Karpas-422 (cell line): ENCODE measurements at places on chromosomes 2 and 18. TPM values are rescaled to one million over a fixed set of nuclear protein-coding genes. Genes with fewer than 3 reads are reported as not detected.

CCDC68 gene
- total RNA-seq, result not detected in 2 replicates

CFAP221 gene
- 0.72 TPM in 1 of 2 replicates, not detected in the other for total RNA-seq

SRD5A2 gene
- total RNA-seq, result 0.04 TPM in 2 replicates

TNFAIP6 gene
- not detected in 2 replicates for total RNA-seq

RFTN2 gene
- total RNA-seq, result not detected in 2 replicates

FTCDNL1 gene
- total RNA-seq, result 0.94 and 1.9 TPM in 2 replicates

DNA sequence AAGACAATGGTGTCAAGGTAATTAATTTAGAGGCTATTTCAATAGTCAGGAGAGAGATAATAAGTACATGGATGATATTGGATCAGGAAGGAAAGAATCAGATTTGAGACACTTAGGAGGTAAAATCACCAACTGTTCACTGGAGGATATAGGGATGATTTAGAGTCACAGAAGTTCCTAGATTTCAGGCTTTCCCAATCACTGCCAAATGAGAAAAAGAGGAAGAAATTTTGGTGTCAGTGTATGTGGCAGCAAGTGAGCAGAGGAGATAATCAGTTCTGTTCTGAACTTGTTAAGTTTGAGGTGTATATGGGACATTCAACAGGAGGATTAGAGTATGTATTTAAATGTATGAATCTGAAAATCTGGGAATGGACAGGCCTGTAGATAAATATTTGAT, 640.4 kb downstream of the NR4A2 start:
- no peak for DNase-seq

DNA sequence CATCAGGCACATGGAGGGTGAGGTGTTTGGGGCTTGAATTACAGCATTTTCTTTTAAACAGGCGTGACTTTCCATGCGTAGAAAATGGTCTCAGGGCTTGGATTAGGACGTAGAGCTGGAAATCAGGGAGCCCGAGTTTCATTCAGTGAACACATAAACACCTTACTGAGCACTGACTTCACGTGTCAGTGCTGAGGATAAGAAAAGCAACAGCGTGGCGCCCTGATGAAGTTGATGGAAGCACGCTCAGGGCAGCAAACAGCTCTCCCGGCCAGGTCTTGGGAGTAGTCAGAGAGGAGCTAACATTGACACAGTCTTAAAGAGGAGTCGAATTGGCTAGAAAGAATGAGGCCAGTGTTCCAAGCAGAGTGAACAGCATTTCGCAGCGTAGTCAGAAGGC, 110.7 kb downstream of the LYPD1 start:
- no peak for DNase-seq

GRCh38 chr2:112877423-112877822, 33.5 kb upstream of the IL37 start:
- DNase-seq, result no peak

DNA sequence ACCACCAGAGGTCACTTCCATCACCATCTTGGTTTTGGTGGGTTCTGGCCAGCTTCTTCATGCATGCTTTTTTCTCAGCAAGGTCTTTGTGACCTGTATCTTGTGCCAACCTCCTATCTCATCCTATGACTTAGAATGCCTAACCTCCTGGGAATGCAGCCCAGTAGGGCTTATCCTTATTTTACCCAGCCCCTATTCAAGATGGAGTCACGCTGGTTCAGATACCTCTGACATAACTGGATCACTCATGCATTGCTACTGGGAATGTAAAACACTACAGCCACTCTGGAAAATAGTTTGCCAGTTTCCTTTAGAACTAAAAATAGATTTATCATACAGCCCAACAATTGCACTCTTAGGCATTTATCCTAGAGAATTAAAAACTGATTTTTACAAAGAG, 219.2 kb downstream of the IRS1 start:
- DNase-seq, result no peak

- DNase-seq, result no peak
Observed at GRCh38 chr2:47193607-47194006, 38.5 kb upstream of the STPG4 start.

GRCh38 chr2:126823951-126824350, 74.7 kb upstream of the TEX51 start:
- DNase-seq, result no peak
